ENCODE measurements at places on chromosomes 3 and 15.

DNA sequence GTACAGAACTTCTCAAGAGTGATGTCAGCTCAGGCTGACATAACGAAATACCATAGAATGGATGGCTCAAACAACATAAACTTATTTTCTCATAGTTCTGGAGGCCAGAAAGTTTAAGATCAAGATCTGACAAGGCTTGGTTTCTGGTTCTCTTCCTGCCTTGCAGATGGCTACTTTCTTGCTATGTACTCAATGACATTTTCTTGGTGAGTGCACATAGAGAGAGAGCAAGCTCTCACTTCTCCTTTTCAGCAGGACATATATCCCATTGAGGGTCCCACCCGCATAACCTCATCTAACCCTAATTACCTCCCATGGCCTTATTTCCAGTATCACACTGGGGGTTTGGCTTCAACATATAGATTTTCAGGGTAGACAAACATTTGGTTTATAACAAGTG, 1072.1 kb downstream of the PLOD2 start:
- H3K4me1 ChIP-seq, result no peaks in the 10 kb centered on the region
- DNase-seq, result no peak
- no peak overlapping the region for H3K4me3 ChIP-seq
- H3K36me3 ChIP-seq, result no peaks in the 10 kb centered on the region
- H3K27me3 ChIP-seq, result no peaks in the 10 kb centered on the region

- H3K27ac ChIP-seq, result no peak overlapping the region
- H3K4me3 ChIP-seq, result no peak overlapping the region
- H3K36me3 ChIP-seq, result no peaks in the 10 kb centered on the region
- peaks cover 36% of the 10 kb centered on the region for H3K4me1 ChIP-seq
- H3K27me3 ChIP-seq, result no peaks in the 10 kb centered on the region
- no peak for DNase-seq
Measured at GRCh38 chr15:83065431-83065830, 1.6 kb downstream of the BTBD1 start.

DNA sequence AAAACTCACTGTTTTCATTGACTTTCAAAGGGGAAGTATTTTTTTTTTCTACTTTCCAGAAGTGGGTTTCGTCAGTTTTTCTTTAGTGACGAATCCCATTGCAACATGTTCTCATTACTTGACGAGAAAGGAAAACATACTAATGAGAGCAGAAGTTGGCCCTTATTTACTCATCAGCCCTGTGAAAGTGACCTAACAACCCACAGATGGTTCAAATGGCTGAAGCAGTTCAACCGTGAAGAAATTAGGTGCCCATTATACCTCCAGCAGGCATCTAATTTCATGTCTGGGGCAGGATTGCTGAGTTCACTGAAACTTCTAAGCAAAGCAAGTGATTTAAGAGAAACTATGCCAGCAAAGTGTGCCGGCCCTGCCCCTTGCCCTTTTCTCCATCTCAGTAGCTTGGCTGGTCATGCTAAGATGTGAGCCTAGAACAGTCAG, 9.0 kb downstream of the AQP9 start:
- H3K27me3 ChIP-seq, result no peaks in the 10 kb centered on the region
- no peaks in the 10 kb centered on the region for H3K36me3 ChIP-seq
- peak overlapping the region; percentile 47 for H3K27ac ChIP-seq
- H3K4me3 ChIP-seq, result no peak overlapping the region

DNA sequence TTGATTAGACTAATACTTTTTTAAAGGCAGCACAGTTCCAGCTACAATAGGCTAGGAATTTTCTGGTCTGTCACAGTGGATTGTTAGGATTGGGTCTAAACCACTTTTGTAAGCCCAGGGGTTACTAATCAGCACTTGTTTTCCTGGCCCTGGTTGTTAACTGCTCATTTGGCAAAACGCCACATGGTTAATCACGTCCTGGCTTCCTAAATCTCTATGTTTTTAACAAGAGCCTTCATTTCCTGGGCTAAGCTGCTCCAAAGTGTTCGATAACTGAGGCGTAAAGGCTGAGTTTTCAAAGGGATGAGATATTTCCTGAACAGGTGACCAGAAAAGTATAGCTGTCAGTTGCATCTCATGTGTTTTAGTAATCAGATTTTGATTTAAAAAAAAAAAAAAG, 38.9 kb upstream of the CLRN1 start:
- H3K36me3 ChIP-seq, result no peaks in the 10 kb centered on the region
- no peak for DNase-seq
- no peak overlapping the region for H3K27ac ChIP-seq
- H3K4me1 ChIP-seq, result no peaks in the 10 kb centered on the region
- H3K4me3 ChIP-seq, result no peak overlapping the region
